ENCODE measurements at places on chromosomes 2 and 18. TPM values are rescaled to one million over a fixed set of nuclear protein-coding genes. Genes with fewer than 3 reads are reported as not detected.

Gene UCN
- 1.4 TPM for polyA plus RNA-seq

Gene CAVIN2
- polyA plus RNA-seq = 35.2 TPM

Gene SUMO1
- 63.8 TPM for polyA plus RNA-seq

Gene GAD1
- 0.04 TPM for polyA plus RNA-seq

Gene CTAGE1
- polyA plus RNA-seq = not detected

Gene ACMSD
- not detected for polyA plus RNA-seq

Gene NAT8
- polyA plus RNA-seq = not detected

Gene POLR1A
- polyA plus RNA-seq = 4.2 TPM

Gene TMEM37
- 0.75 TPM for polyA plus RNA-seq

Gene EVX2
- polyA plus RNA-seq = not detected

Gene STAM2
- polyA plus RNA-seq = 13.1 TPM

Gene OR6B3
- not detected for polyA plus RNA-seq

Data from heart left ventricle (tissue), 16 donors.